Astrocyte (in vitro differentiated cells and primary cell): ENCODE measurements at places on chromosomes 2 and 18.

DNA sequence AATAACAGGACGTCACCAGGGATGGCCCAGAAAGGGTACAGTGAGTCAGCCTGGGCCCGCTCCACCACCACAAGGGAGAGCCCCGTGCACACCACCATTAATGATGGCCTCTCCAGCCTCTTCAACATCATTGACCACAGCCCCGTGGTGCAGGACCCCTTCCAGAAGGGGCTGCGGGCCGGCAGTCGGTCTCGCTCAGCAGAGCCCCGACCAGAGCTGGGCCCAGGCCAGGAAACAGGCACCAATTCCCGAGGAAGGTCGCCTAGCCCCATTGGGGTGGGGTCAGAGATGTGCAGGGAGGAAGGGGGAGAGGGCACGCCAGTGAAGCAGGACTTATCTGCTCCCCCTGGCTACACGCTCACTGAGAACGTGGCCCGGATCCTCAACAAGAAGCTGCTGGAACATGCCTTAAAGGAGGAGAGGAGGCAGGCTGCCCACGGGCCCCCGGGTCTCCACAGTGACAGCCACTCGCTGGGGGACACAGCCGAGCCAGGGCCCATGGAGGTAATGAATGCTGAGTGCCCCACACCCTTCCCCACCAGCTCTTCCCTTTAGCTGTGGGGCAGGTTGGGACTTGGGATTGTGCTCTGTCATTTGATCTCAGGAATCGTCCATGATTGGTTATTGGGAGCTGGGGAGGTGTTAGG, 120.5 kb downstream of the MTCL1 start:
- no peak for DNase-seq

DNA sequence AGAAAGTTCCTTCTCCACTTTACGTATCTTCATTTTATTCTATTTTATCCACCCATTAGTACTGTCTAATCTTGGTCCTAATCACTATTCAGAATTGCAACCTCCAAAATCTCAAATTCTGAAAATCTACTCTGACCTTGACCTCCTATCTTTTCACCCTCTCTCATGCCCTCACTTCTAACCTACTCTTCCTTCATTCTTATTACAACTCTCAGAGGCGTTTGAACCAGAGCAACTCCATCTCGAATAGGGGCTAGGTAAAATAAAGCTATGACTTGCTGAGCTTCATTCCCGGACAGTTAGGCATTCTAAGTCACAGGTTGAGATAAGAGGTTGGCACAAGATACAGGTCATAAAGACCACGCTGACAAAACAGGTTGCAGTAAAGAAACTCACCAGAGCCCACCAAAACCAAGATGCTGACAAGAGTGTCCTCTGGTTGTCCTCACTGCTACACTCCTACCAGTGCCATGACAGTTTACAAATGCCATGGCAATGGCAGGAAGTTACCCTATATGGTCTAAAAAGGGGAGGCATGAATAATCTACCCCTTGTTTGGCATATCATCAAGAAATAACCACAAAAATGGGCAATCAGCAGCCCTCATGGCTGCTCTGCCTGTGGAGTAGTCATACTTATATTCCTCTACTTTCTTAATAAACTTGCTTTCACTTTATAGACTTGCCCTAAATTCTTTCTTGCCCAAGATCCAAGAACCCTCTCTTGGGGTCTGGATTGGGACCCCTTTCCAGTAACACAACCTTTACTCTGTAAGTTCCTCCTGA, 11.4 kb downstream of the CCDC88A start:
- peak; percentile 63 for DNase-seq

- DNase-seq: no peak
These were observed 458.3 kb upstream of the SYT4 start for GRCh38 chr18:43735570-43735969.

DNA sequence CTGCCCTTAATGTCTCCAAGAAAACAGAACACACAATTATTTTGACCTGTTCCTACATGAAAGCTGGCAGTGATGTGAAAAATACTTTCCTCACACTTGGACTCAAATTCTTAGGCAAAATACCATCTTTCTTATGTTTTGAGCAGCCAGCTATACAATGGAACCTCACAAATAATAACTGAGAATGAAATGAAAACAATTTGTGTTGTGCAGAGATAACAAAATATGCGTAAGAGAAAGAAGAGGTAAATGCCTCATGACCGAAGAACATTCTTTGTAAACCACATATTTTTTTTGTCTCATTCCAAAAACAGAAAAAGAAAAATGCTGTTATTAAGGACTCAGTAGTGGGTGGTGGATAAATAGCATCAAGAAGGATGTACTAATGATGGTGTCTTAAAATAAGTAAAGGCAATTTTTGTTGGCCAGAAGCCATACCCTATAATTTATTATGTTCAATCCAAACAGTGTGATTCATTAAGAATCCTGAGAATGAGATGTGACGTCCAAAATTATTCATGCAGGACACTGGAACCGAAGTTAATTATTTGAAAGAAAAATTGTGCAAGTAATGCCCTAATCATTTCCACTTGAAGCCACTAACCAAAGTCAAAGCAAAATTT, 193.0 kb upstream of the NETO1 start:
- DNase-seq: peak; percentile 76

- no peak for DNase-seq
These were observed 7.0 kb downstream of the MEMO1 start for GRCh38 chr2:32003791-32004190.

GRCh38 chr2:122808286-122808969, 1053.0 kb downstream of the TSN start:
- no peak for DNase-seq

DNA sequence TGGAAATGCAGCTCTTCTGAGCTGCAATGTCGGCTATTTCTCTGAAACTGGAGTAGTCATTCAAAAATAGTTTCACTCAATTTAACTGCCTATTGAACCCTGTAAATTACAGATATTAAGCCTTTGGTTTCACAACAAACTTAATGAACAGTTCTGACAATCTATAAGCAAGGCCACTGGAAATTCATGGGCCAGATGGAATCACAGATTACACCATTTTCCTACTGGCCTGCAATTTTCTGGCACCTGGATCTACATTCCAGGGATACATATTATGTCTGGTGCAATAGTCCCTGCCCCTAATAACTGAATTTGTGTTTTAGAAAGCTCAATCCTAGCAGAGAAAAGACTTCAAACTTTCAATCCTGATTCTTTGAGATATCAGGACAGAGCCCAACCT, 551.7 kb downstream of the RNF144A start:
- no peak for DNase-seq

DNA sequence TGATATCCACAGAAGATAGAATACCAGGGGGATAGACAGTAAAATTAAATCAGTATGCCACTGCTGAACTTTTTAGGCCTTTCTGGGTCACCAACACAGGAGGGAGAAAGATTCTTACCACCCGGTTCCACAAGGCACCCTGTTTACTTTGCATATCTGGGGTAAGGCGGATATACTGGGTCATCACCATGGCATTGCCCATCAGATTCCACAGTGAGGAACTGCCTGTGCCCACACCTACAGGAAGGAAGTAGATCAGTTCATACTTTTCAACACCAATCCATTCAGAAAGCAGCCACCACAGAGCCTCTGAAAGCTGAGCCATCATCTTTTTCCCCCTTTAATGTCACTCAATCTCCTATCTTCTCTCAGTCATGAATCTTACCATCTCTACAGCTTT, 2.0 kb downstream of the LMAN2L start:
- DNase-seq: no peak

- no peak for DNase-seq
These were observed 46.0 kb downstream of the SOCS6 start for GRCh38 chr18:70334728-70335329.

DNA sequence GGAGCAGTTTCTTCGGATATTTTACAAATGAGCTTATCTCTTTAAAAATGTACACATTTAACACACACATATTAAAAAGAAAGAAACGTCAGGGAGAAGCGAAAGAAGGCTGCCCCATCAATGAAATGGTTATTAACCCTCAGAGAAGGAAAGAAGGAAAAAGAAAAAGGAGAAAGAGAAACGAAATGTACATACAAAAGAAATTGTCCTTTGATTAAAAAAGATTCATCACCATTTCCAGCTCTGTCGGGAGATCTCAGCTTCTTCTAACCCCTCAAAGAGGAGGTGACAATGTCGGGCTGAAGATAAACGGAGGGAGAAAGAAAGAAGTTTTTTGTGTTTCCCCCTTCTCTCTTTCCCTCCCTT, 1.5 kb downstream of the IKZF2 start:
- no peak for DNase-seq

- no peak for DNase-seq
These were observed 834.5 kb upstream of the ID2 start for GRCh38 chr2:7847321-7847720.

- DNase-seq: no peak
These were observed 730.4 kb upstream of the ID2 start for GRCh38 chr2:7951490-7951889.

GRCh38 chr18:8453528-8453927, 155.7 kb upstream of the RAB12 start:
- DNase-seq: no peak
